ENCODE measurements at places on chromosomes 1 and 21.

DNA sequence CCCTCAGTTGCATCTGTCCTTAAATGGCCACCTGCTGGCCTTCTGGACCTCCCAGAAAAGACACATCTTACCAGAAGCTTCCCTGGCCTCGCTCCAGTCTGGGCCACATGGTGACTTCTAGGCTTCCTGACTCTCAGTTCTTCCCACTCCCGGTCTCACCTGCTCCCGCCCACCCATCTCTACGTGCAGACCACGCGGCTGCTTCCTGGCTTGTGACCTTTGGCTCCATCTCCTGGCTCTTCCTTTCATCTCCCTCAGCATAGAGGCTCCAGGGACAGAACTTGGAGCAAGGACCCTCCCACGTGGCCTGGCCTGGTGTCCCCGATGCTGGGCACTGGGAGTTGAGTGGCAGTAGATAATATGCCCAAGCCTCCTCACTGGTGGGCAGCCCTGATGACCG lies 124.9 kb upstream of the IRF2BP2 start:
- DNase-seq, result no peak

DNA sequence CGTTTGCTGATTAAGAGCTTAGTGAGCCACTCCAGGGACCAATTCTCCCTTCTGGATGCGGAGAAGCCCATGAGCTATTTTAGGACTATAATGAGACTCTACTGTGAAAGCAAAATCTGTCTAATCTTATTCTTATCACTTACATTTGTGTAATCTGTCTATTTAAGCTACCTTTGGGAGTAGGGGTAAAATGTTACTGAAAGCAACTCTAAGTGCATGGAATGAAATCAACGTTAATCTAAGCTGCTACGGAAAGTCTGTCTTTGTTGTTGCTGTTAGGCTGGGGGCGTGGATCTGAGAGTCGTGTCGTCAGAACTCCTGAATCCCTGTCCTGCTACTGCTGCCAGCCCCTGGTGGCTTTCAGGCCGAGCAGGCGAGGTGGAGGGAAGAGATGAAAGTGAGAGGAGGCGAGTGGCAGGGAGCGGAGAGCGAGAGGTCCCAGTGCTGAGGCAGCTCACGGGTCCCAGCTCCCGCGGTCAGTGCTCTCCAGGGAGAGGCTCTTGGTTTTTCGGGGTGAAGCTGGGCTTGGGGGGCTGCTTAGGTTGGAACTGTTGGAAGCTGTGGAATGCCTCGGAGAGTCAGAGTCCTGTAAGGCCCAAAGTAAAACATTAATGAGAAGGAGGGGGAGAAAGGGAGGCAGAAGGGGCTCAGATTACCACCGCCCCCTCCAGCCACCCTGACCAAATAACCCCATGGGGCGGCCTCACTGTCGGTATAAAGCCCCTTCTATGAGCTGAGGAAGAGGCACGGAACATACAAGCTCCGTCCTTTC lies 53.9 kb downstream of the COQ8A start:
- DNase-seq, result no peak

- no peak for DNase-seq
Measured at GRCh38 chr1:8055973-8056372, 29.9 kb upstream of the ERRFI1 start.

DNA sequence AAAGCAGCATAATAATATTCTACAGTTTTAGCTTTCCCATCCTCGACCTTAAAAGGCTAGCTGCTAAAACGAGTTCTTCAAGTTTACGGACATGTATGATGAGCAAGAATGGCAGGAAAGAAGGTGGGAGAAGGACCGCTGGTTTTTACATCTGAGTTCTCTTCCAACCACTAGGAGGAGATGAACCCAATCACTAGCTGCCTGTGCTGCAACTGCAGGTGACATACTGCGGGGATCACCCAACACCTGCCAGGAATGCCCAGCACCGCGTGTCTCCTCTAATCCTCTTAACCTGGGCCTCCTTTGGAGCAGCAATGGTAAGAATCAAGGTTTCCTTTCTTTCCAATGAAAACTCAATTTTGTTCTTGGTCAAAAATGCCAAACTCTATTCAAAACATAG lies 23.5 kb downstream of the TOR3A start:
- no peak for DNase-seq

- DNase-seq, result no peak
Measured at GRCh38 chr21:27083144-27083543, 116.3 kb upstream of the ADAMTS5 start.

DNA sequence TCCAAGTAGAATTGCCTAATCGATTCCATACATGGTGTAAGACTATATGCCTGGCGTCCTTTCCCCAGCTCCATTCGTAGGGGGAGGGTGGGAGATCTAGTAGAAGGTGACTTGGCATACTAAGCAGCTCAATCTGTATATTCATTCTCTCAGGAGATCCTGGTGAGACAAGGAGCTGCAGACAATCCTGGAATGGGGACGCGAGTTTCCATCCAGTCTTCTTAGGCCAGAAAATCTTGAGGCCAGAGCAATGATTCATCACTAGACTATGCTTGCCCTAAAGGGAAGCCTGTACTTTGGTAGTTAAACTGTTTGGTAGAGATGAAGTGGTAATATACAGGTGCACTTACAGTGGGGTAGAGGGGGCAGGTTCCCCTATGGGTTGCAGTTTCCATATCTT lies 468.7 kb downstream of the ADGRL2 start:
- DNase-seq, result no peak

DNA sequence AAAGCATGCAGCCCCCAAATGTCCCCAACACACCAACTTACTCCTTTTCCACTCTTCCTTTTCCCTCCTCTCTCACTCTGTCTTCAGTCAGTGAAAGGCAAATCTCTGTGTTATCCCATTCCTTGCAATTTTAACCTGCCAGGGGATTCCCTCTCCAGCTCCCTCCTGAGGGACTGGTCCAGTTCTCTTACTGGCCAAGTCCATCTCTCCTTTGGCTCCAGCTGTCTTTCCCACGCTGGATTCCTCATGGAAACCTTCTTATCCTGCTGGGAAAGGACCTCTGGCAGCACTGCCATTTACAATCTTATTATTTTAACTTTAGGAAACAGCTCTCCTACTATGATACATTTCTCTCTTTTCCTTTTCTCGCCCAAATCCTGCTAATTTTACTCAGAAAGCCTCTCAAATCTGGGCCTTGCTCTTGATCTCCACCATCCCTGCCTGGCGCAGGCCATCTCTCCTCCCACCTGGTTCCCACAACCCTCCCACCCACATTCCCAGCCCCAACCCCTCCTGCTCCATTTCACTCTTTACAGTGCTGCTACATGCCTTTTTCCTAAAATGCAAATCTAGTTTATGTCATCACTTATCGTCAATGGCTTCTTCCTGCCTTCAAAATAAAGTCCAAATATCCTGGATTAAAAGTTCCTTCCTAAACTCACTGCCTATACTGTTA lies 72.7 kb upstream of the CNN3 start:
- no peak for DNase-seq

- DNase-seq, result peak; percentile 25
Measured at GRCh38 chr1:1361233-1361981, 3.1 kb upstream of the MXRA8 start.

All from activated CD4-positive, CD25-positive, alpha-beta regulatory T cell treated with anti-CD3 and anti-CD28 coated beads, Interleukin-2, amount 50 U/mL, for 72 hours (primary cell).